ENCODE measurements at places on chromosomes 4 and X.

GRCh38 chrX:78555401-78555980 is 103.6 kb downstream of the RTL3 start:
- DNase-seq, result no peak

DNA sequence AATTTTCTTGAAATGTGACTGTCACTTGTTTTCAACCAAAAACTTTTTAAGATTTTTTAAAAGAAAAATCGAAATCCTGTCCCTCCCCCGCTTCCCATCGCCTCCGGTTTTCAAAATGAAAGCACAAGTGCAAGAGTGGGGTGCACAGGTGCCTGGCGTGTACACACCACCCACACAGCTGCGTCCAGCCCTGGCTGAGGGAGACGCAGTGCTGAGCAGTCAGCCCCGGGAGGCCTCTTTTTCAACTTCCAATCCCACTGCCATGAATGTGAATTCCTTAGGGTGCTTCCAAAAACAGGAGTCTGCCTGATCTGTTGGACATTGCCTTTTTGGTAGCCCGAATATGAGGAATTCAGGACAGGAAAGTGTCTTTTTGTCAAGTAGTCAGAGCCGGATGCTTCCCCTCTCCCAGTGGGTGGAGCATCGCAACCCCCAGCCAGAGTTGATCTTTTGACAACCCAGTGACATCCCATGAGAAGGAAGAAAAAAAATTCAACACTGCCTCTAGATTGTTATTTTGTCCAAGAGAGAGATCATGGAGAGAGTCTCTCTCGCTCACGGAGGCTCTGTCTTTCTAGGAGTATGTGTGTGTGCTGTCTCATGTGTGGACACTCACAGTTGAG is 8.9 kb downstream of the PRRG3 start:
- DNase-seq, result no peak

DNA sequence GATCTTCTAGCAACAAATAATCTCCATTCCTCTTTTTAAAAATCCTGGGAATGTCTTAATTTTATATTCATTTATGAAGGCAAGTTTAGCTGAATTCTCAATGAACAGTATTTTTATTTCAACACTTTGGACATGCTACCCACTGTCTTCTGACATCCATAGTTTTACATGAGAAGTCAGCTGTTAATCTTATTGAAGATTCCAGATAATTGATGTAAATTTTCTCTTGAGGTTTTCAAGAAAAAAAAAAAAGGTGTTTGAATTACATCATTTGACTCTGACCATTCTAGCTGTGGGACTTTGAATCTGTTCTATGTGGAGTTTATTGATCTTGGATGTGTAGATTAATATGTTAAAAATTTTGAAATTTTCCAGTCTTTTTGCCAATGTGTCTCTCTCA is 28.0 kb downstream of the PDHA2 start:
- DNase-seq, result no peak

GRCh38 chr4:8829584-8829983 is 42.1 kb downstream of the HMX1 start:
- DNase-seq, result no peak

DNA sequence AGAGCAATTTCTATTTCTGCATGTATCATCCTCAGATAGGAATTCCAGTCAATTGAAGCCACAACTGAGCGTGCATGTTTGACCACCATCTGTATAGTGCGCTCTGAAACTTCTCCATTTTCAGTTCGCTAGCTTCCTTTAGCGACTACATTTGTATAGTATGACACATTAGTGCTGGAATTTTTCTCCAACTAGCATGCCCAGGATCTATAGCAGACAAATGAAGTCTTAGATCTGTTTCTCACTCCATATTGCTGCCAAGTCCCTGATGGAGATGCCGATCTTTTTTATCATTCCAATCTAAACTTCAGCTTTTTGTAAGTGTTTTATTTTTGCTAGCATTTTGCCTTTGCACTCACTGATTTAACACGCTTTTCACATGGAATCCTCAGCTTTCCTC is 774.8 kb upstream of the TENM3 start:
- no peak for DNase-seq

GRCh38 chr4:158762553-158762952 is 6.3 kb upstream of the FNIP2 start:
- DNase-seq, result no peak

DNA sequence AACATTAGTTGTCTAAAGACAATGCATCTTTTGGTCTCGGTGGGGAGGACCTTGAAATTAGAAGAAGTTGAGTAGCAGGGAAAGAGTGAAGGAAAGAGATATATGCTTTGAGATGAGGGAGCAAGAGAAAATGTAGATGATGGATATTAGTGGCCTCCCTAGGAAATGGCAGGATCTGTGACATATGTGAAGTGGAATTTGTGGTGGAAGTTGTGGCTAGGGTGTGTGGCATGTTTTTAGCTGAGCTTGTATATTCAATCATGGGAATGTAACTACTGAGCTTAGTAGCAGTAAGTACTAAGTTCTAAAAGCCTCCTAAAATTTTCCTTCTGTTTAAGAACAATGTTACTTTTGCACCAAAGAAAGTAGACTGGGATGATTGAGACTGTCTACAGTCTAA is 382.8 kb upstream of the CTSO start:
- no peak for DNase-seq

DNA sequence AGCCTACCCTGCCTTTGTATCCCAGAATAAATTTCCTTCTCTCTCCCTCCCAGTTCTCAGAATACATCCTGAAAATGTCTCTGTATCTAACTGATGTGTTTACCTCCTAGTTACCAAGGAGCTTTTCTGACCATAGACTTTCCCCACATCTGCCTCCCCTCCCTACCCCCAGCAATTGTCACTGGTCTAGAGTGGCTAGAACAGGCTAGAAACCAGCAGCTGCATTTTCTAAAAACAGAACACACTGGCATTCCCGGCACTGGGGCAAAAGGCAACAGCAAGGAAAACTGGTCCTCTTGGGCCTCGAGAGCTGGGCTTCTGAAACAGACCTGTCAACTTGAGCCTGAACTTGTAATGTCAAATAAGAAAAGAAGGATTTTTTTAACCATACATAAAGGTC is 16.4 kb downstream of the TASL start:
- no peak for DNase-seq

Measured in stimulated activated CD4-positive, alpha-beta T cell treated with anti-CD3 and anti-CD28 coated beads, TNF-alpha, amount 100 ng/mL, for 1 hour (primary cell).